ENCODE measurements at places on chromosomes 13 and 19.

DNA sequence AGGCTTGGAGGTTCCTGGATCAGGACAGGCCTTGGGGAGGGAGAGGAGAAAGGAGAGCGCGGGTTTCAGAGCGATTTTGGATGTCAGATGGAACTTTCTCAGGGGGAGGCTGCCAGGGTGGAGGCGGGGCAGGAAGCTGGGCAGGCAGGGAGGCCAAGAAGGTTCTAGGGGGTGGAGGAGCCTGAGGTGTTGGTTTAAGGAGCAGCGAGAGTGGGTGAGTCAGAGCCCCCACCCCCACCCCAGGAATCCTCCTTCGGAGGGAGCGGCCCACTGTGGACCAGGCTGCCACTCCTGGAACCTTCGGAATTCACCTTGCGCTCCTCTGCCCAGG, 15.9 kb upstream of the NOP53 start:
- DNase-seq, result no peak

DNA sequence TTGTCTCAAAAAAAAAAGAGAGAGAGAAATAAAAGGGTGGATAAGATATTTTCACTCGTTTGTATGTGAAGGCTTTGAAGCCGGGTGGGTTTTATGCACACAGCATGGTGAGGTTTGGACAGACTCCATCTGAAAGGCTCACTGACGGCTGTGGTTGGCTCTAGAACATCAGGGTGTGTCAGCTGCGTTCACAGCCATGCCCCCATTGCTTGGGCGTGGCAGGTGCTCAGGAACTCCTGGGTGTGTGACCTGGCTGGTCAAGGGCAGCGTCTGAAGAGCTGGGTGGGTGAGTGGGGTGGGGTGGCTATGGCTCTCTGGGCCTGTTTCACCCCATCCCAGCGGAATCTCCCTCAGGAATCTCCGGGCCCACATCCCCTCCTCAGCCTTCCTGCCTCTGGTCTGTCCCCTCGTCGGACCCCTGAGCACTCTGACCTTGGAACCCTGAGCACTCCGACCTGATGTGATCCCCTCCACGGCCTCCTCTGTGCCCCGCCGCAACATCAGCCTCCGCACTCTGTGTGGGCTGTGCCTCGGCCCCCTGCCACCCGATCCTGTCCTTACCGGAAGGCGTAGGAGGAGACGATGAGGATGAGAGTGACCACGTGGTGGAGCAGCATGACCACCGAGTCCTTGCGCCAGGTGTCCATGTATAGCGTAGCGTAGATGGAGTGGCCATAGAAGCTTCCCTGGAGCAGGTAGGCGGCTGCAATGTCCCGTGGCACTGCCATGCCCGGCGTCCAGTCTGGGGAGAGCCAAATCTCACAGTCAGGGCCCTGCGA, 12.2 kb downstream of the CERS1 start:
- no peak for DNase-seq

GRCh38 chr13:51966186-51966585, 45.1 kb downstream of the ATP7B start:
- no peak for DNase-seq

GRCh38 chr13:20566468-20566897, 474 bp upstream of the IFT88 start:
- no peak for DNase-seq

DNA sequence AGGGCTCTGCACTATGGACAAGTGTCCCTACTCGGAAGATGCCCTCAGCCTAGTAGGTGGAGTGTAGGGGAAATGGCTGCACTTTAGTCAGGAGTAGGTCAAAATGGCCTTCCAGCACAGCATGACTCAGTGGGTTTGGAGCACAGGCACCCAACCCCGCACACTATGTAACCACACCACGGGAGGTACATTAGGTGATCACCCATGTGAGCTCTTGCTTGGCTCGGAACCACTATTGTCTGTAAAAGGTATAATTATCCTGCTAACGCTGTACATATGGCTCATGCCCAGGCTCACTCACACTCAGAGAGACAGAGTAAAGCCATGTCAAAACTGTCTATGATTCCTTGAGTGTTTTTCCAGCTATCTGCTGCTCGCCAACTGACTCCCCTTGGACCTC, 156.9 kb upstream of the DACH1 start:
- DNase-seq, result no peak

GRCh38 chr19:47891923-47892666, 6.0 kb upstream of the SULT2A1 start:
- no peak for DNase-seq

GRCh38 chr13:35140321-35140720, 198.3 kb downstream of the NBEA start:
- no peak for DNase-seq

DNA sequence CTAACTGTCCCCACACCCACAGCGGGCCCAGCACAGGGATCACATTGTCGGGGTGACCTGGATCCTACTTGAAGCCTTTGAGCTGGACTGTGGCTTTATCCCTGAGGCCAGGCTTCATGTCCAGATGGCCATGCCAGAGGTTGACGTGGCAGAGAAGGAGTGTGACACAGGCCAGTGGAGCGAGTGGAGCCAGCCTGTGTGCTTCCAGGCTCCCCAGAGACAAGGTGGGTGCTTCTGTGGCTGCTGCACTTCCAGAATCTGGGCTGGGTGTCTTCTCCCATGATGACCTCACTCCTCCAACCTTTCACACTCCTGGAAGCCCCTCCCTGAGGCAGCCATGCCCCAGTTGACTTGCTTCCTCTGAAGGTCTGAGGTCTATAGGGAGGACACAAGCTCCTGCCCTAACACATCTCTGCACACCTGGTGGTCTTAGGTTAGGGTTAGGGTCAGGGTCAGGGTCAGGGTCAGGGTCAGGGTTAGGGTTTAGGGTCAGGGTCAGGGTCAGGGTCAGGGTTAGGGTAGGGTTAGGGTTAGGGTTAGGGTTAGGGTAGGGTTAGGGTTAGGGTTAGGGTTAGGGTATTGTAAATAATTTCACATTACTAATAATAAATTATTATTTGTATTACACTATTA, 13.1 kb upstream of the MZF1 start:
- no peak for DNase-seq

- peak; percentile 13 for DNase-seq
Observed at GRCh38 chr19:4589579-4590410, 30.3 kb upstream of the SEMA6B start.

- no peak for DNase-seq
Observed at GRCh38 chr13:53638040-53638439, 609.4 kb downstream of the OLFM4 start.

- DNase-seq, result peak; percentile 24
Observed at GRCh38 chr13:42393573-42394360, 121.8 kb downstream of the AKAP11 start.

DNA sequence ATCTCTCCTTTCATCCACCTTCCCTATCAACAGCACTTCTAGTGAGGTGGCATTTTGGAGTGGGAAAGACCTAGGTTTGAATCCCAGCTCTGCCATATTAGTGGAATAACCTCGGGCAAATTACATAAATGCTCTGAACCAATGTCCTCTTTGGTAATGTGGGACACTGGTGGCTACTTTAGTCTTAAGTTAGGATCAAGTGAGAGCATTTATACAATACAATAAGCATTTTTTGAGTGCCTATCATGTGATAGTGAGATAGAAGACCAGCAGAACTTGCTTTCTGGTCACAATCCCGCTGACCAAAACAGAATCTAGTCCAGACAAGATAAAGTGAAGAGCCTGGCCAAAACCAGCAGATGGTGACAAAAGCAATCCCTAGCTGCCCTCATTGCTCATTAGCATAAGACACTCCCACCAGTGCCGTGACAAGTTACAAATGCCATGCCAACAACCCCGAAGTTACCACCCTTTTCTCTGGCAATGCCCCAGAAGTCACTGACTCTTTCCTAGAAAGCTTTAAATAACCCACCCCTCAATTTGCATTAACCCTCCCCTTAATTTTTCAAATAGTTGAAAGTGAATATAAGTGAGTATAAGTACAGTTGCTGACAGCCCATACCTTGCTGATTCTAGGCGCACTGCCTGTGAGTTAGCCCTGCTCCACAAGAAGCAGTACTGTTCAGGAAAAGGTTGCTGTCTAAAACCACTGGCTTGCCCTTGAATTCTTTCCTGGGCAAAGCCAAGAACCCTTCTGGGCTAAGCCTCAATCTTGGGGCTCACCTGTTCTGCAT, 28.9 kb upstream of the KPNA3 start:
- no peak for DNase-seq

GRCh38 chr13:97279913-97280312, 57.8 kb downstream of the MBNL2 start:
- no peak for DNase-seq

GRCh38 chr13:99132295-99132835, 68.3 kb upstream of the UBAC2 start:
- DNase-seq, result no peak

- no peak for DNase-seq
Observed at GRCh38 chr13:24050796-24051715, 109.5 kb upstream of the SPATA13 start.

- no peak for DNase-seq
Observed at GRCh38 chr13:41313659-41314197, 2.7 kb downstream of the NAA16 start.

Measured in stimulated activated CD4-positive, alpha-beta T cell treated with anti-CD3 and anti-CD28 coated beads, Interleukin-1b, Interleukin-23, amount 100 ng/mL, for 48 hours (primary cell).